Activated CD8-positive, alpha-beta memory T cell treated with anti-CD3 and anti-CD28 coated beads for 1 hour (primary cell): ENCODE measurements at places on chromosomes 6 and 20.

DNA sequence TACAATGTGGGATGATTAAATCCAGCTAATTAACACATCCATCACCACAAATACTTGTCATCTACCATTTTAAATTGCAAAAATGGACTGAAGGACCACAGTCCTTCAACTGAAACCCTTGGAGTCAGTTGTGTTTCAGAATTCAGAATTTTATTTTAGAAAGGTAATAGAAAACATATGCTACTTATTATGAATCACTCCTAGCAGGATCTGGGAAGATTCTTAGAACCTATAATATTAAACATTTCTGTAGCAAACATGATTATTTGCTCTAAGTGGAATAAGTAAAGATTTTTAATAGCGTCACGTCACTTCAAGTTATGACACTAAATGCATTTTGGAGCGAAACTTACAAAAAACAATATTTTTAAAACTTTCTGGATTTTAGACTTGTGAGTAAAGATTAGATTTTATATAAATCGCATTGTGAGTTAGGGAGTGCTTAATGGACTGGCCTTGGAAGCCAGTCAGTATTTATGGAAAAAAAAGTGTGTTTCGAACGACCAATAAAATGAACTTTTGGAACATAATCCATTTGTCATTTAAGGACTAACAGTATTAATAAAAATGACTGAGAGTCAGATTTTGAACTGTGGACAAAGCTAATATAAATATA lies 71.8 kb upstream of the PHACTR2 start:
- DNase-seq = no peak

DNA sequence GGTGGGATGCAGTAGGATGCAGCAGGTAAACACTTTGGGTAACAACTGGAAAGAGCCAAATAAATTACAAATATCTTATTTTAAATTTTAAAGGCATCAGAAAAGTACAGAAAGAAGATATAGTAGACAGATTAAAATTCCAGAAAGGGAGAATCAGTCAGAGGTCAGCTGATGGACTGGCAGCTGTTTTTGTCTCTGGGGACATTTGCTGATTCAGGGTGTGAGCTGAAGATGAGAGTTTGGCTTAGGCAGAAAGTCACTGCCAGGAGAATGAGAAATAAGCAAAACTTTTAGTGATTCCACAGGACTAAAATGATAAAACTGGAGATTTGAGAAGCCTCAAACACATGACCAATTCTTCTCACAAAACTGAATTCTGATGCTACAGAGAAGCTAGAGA lies 39.5 kb downstream of the AHI1 start:
- no peak for DNase-seq

DNA sequence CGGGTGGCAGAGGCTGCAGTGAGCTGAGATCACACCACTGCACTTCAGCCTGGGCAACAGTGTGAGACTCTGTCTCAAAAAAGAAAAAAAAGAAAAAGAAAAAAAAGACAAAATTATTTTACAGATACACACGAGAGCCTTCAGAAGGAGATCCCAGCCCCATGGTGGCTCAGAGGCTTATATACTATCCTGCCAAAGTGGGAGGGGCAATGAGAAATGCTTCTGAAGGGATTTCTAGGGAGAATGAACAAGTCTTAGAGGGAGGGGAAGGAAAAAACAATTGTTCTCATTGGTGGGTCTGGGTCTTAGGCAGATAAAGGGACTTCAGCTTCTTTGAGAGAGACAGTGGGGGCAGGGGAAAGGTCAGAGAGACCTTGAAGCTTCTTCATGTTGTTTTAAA lies 76.8 kb downstream of the BANF2 start:
- no peak for DNase-seq

- no peak for DNase-seq
Measured at GRCh38 chr6:151284012-151284411, 44.2 kb downstream of the AKAP12 start.

DNA sequence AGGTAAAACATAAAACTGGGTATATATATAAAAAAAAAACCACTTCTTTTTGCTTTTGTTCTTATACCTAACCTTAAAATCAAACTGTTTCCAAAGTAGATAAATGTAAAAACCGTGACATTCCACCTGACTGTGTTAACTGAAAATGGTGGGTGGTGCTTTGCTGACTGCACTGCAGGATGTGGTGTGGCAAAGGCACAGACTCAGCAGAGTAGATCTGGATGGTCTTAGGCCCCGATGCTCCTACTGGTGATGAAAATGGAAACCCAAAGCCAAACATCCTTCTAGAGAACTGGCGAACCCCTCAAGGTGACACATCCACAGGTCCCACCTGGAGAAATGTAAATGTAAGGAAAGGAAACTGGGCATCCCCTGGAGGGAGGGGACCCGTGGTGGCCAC lies 8.9 kb downstream of the TGIF2 start:
- no peak for DNase-seq

GRCh38 chr20:63963784-63964301 lies 5.9 kb downstream of the ZNF512B start:
- no peak for DNase-seq

GRCh38 chr20:7159903-7160302 lies 392.4 kb downstream of the BMP2 start:
- DNase-seq = no peak

- DNase-seq = no peak
Measured at GRCh38 chr6:6821639-6822261, 233.2 kb downstream of the LY86 start.

GRCh38 chr6:153117986-153118879 lies 12.8 kb downstream of the RGS17 start:
- no peak for DNase-seq

- no peak for DNase-seq
Measured at GRCh38 chr6:28543651-28544610, 18.2 kb downstream of the GPX5 start.

GRCh38 chr20:64108731-64109681 lies 1.6 kb upstream of the NPBWR2 start:
- DNase-seq = no peak

- DNase-seq = no peak
Measured at GRCh38 chr6:47690791-47691190, 7.6 kb upstream of the ADGRF4 start.

DNA sequence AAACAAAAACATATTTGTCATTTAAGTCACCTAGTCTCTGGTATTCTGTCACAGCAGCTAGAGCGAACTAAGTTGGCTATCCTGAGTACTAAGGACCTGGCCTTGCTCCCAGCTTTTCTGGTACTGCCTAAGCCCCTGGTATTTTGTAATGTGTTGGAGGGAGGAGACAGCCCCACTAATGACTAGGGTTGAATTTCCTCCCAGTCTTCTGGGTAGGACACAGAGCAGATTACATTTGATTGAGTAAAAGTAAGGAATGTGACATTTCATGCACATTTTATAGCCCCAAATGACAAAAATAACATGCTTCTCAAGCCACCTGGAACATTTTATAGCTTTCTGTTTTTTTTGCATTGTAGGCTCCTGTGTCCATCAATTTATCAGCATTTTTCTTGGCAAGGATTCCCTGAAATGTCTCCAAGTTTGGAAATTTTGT lies 47.9 kb upstream of the DDR1 start:
- DNase-seq = no peak

DNA sequence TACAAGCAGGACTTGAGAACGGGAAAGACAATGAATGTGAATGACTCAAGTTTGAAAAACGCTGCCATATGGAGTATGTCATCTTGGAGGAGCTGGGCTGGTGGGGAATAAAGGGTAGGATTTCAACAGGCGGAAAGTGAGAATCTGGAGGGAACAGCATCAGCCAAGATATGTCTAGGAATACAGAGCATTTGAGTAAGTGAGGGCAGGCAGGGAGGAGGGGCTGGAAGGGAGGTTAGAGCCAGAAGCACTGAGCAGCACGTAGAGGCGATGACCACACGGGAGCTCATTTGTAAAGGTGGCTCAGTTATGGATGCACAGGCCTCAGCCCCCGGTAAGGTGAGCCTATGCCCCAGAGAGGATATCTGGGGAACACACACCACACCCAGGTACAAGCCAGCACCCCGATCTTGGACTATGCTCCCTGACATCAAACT lies 115.1 kb downstream of the ZMYND8 start:
- no peak for DNase-seq

DNA sequence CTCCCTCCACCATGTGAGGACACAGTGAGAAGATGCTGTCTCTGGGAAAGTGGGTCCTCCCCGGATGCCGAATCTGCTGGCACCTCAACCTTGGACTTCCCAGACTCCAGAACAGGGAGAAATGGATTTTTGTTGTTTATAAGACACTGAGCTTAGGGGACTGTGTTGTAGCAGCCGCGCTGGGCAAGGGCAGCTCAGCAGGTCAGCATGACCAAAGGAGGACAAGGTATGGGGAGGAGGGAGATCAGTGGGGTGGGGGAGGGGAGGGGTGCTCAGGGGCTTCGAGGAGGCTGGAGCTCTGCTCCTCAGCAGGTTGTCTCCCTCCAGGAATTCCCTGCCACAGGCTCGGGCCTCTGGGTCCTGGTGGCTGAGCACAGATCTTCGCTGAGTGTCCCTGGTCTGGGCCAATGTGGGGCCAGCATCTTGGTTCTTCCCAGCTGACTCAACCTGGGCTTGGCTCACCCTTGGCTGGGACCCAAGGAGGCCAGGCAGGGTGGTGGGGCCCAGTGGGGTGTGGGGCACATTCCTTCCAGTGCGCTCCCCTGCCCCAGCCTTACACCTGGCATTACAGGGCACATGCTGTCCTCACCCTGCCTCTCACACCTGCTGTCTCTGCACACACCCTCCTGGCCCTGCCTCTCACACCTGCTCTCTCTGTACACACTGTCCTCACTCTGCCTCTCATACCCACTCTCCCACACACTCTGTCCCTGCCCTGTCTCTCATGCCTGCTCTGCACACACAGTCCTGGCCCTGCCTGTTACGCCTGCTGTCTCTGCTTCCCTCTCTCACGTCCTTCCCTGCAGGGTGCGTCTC lies 107.3 kb downstream of the SYCP2 start:
- DNase-seq = no peak

DNA sequence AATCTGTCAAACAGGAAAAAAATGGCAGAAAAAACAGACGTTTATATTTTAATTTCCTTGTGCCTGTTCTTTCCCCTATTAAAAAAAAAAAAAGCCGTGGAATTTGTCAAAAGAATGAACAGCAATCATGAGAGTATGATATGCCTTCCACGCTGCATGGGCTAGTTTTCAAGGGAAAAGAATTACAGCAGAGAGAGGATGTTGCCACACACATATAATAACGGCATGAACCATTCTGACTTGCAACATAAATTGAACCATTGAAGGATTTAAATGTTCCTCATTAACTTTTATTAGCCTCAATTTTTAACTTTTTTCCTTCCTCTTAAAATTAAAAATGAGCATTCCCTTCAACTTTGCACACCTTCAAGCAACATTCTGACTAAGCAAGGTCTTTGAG lies 301.8 kb downstream of the FOXC1 start:
- no peak for DNase-seq

- no peak for DNase-seq
Measured at GRCh38 chr20:63409066-63409833, 48.1 kb upstream of the CHRNA4 start.

- no peak for DNase-seq
Measured at GRCh38 chr6:166162599-166163342, 4.9 kb downstream of the TBXT start.

DNA sequence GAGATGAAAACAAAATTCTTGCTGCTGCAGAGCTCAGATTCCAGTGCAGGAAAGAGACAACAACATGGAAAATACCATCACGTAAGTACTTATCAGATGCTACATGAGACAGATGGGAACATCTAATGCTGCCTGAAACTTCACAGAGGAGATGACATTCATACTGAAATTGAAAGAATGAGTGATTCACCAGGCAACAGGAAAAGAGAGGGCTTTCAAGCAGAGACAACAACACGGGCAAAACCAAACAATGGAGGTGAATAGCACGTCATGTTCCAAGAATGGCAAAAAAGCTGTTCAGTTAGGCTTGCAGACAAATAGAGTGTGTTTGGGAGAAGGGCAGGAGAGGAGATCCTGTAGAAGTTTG lies 39.3 kb downstream of the GTF2H5 start:
- no peak for DNase-seq

DNA sequence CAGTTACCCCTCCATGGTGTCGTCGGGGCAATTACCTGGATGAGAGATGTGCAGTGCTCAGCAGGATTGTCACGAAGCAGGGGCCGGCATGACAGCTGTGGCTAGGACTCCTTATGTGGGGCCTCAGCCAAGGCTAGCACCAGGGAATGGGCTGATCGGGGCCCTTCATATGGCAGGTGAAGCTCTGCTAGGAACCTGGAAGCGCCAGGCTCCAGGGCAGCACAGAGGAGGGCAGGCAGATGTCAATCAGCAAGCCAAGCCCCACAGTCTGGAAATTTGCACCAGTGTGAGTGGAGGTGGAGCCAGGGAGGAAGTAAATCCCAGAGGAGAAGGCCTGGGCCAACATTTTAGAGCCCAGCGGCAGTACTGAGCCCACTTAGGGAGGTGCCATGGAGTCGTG lies 21.2 kb downstream of the SYNDIG1 start:
- no peak for DNase-seq

DNA sequence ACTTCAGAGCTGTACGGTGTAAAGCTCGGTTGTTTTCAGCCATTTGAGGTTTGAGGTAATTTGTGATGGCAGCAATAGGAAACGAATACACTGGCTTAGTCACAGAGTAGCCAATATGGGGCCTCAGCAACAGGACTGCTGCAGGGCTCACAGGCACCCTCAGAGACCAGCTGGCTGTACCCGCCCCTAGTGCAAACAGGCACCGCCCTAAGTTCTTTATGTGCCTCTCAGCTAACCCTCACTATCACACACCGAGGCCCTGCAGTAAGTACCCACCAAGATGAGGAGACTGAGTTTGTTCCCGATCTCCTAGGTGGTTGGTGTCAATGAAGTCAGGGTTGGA lies 11.2 kb upstream of the SERPINB9 start:
- DNase-seq = no peak

- DNase-seq = no peak
Measured at GRCh38 chr20:38870733-38871559, 55.3 kb upstream of the FAM83D start.

DNA sequence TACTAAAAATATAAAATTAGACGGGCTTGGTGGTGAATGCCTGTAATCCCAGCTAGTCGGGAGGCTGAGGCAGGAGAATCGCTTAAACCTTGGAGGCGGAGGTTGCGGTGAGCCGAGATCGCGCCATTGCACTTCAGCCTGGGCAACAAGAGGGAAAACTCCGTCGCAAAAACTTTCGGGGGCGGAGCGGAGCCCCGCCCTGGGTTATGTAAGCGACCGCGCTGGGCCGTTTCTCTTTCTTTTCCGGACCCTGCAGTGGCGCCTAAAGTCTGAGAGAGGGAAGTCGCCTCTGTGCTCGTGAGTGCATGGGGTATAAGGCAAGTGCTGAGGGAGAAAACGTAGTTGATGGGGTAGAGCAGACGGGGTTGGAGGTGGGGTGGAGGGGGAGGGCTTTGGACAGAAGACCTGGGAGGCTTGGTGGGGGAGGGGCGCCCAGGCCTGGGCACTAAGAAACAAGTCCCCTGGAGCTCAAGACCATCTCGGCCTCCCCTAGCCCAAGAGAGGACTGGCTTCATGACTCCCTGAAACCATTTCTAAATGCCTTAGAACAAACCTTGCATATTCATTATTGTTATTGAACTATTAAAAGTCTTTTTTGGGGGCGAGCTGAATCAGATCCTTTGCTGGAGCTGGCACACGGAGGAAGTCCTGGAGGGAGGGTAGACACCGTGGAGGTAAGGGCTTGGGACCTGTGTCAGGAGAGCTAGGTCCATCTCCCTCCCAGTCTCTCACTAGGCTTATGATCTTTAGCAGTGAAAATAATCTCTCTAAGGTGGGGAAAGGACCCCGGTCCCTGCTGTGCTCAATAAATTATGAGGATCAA lies 2.7 kb upstream of the MICA start:
- peak; percentile 62 for DNase-seq
